ENCODE measurements at places on chromosomes 6 and 20.

DNA sequence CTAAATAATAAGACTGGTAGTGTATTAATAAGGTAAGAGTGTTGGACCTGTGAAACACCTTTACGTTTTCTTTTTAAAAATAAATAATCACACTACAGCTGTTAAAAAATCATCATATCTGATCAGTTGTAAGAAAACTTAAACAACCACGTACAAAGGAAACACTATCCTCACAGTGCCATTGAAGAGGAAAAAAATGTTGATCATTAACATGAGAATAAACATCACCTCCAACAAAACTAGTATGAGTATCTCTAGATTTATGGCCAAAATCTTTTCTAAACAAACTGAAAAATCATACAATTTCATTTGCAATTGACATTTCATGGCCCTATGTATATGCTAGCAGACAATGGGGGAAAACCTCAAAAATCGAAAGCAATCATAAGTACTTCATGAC is 590 bp downstream of the EYS start:
- no peak for DNase-seq

DNA sequence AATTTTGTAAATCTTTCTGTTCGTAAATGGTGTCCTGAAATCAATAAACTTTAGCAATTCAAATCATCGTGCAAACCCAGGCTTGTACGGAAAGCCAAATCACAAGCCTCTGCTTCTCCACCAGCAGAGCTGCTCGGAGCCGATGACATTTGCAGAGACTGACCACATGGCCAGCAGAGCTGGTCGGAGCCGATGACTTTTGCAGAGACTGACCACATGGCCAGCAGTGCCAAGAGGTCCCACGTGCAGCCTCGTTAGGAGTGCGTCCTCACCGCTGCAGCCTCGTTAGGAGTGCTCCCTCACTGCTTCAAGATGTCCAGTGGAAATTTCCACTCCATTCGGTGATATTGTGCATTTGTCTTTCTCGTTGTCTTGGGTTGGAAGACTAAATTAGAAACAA is 28.5 kb downstream of the SMOC2 start:
- no peak for DNase-seq

DNA sequence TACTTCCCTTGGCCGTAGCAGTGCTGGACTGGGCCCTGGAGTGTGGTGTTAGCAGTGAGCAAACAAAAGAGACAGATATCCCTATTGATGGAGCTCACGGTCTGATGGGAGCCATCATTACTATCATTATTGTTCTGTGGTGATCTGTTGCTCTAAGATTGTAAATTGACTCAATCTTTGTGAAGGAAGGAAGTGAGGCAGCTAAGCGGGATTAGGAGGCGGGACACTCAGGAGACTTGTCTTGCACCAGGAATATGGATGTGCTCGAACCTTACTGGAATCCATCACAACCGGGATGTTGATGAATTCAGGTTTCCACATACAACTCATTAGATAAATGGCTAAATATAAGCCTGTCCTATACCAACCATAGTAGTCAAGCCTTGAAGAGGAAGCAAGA is 25.5 kb upstream of the FAM50B start:
- no peak for DNase-seq

DNA sequence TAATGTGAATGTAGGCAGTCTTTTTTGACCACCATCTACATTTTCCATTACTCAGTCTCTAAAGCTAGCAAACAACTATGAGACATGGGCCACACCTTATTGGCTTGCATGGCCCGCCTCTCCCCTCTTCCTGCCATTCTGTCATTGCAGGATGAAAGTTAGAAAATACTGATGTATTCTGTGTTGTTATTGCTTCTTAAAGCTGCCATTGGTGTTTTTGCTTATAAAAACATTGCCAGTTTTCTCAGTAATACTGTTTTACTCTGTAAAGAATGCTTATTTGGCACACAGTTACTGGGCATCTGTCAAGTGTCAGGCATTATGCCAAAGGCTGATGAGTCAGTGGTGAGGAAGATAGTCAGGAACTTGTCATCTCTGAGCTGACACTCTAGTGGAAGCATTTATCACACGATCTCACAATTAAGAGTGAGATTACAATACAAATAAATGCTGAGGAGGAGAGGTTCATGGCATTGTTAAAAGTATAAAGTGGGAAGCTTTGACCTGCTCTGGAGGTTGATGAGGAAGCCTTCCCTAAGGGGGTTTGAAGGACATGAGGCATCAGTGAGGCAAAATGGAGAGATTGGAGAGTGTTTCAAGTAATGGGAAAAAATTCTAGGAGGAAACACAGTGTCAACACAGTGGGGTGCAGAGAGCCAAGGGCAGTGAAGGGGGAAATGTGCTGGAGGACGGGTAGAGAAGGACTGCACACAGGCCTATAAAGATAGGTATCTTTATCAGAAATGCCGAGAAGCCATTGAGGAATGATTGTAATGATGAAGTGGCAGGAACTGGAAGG is 14.7 kb downstream of the KLHL32 start:
- no peak for DNase-seq

- peak; percentile 48 for DNase-seq
Measured at GRCh38 chr6:38572186-38572813, 67.4 kb downstream of the BTBD9 start.

GRCh38 chr6:118876814-118877213 is 17.1 kb upstream of the ASF1A start:
- no peak for DNase-seq

- DNase-seq: no peak
Measured at GRCh38 chr20:24566656-24567055, 97.2 kb downstream of the SYNDIG1 start.

- DNase-seq: no peak
Measured at GRCh38 chr6:169978615-169979161, 227.3 kb downstream of the ERMARD start.

GRCh38 chr6:94190030-94190429 is 770.7 kb upstream of the EPHA7 start:
- no peak for DNase-seq

GRCh38 chr6:16190214-16190613 is 48.2 kb upstream of the GMPR start:
- DNase-seq: no peak

DNA sequence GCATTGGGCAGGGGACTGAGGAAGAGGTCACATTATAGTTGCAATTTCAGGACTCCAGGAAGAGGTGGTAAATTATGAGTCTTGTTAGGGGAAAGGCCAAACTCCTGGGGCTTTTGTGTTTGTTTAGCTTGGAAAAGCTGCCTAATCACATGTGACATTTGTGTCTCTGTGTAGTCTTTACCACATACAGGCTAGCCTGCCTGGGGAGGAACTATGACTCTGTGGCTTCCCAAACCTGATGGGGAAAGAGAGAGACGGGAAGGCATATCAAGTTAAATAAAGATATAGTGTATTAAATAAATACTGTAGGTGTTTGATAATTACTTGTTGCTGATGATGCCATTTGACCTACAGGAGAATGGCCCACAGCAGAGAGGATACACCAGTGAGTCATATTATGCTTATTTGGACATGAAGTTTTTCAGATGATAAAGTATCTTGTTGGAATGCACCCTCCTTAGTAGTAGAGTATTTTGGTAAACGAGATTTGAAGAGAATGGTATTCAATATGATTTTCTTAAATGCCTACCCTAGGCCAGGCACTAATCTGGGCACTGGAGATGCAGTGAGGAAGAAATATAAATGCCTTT is 4.0 kb downstream of the BLTP3A start:
- no peak for DNase-seq

DNA sequence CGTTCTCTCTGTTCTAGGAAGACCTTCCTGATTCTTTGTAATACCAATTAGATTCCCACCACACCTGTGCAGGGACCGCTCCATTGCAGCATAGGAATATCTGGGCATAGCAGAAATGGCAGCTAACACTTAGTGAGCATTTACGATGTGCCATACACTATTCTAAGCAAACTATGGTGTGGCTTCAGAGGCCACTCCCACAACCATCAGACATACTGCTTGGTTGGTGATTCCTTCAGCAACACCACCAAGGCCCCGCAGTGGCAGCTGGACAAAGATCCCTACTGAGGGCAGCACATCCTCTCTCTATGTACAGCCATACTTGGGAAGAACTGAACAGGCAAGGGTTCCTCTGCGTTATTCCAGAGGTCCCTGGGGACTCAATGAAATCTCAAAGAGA is 6.2 kb downstream of the KCNK5 start:
- no peak for DNase-seq

- no peak for DNase-seq
Measured at GRCh38 chr6:72954716-72955115, 270.6 kb downstream of the KHDC1L start.

GRCh38 chr6:684831-685636 is 7.9 kb downstream of the EXOC2 start:
- DNase-seq: no peak

DNA sequence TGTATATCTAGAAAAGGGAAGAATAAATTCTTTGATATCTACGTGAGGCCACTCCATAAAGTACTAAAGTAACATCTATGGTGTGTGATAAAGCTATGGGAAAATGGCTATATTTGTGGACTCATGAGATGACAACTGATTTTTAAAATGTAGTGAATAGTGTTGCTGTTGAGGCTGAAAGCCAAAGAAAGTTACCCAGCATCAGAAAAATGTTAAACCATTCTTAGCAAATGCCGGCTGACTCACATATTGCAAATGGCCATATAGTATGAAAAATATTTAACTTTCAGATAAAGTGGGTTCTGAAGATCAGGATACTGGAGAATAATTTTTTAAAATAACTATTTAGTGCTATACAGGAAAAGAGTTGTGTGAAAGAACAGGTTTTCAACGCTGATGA is 129.9 kb upstream of the GRIK2 start:
- no peak for DNase-seq

GRCh38 chr6:131532580-131533039 is 40.4 kb upstream of the ARG1 start:
- peak; percentile 49 for DNase-seq

GRCh38 chr6:16649241-16649640 is 112.0 kb downstream of the ATXN1 start:
- no peak for DNase-seq

DNA sequence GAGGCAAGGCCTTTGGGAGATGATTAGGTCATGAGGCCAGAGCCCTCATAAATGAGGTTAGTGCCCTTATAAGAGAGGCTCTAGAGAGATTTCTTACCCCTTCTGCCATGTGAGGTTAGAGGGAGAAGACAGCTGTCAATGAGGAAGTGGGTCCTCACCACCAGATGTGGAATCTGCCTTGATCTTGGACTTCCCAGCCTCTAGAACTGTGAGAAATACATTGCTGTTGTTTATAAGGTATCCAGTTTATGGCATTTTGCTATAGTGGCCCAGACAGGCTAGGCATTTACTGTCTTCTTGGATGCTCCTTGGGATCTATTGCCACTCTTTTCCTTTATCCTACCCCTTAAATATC is 57.1 kb upstream of the CITED2 start:
- DNase-seq: no peak

GRCh38 chr6:5143634-5144311 is 58.6 kb downstream of the PPP1R3G start:
- DNase-seq: peak; percentile 79

- DNase-seq: no peak
Measured at GRCh38 chr6:157120534-157121232, 202.6 kb downstream of the TMEM242 start.

- no peak for DNase-seq
Measured at GRCh38 chr6:3696525-3697088, 54.9 kb downstream of the PXDC1 start.

GRCh38 chr6:22636452-22636851 is 67.1 kb downstream of the HDGFL1 start:
- DNase-seq: no peak

DNA sequence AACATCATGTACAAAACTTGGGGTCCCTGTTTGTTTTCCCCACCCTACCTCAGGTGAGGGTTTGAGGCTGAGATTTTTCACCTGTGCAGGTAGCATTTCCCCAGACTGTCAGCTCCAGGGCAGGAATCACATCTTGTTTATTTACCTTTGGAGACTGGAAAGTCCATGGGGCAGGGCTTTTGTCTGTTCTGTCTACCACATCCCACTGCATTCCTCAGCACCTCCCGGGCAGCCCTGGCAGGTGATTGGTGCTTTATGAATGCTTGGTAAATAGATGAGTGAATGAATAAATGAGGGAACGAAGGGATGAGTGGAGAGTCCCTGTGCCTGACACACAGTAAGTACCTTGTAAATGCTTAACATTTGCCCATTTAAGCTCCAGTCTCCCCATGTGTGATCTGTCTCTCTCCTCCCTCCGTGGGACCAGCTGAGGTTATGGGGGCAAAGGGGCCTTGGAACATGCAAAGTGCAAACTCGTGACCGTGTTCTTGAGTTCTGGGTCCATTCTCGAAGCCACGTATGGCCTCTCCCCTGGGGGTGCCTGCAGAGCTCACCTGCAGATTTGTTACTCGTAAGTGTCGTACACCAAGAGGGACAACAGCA is 69.7 kb upstream of the PMEPA1 start:
- DNase-seq: no peak

- peak; percentile 17 for DNase-seq
Measured at GRCh38 chr6:38973178-38974057, 75.2 kb upstream of the GLP1R start.

GRCh38 chr6:137925141-137925698 is 58.2 kb downstream of the TNFAIP3 start:
- no peak for DNase-seq

DNA sequence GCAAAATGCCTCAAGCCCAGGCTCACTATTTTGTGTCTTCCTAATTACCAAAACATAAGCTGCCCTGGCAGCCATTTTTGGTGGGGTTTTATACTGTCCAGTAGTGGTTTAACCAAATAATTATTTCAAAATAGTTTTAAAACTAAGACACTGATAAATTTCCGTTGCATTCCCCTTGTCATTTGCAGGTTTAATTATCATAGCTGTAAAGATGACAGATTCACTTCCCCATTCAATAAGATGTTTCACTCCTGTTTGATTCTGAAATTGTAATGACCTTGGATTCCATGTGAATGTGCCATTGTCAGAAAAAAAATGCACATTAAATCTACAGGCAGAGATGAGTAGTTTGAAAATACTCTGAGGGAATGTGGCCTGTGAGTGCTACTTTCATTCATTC is 172.0 kb downstream of the COL9A1 start:
- no peak for DNase-seq
